Activated CD8-positive, alpha-beta memory T cell treated with anti-CD3 and anti-CD28 coated beads, Interleukin-2, amount 10 ng/mL, durations not matched to agents 7 days and 5 days (primary cell): ENCODE measurements at places on chromosomes 1 and 21. TPM values are rescaled to one million over a fixed set of nuclear protein-coding genes. Genes with fewer than 3 reads are reported as not detected.

GRCh38 chr1:211349741-211350140 is 23.1 kb downstream of the TRAF5 start:
- DNase-seq, result no peak

GRCh38 chr1:214377485-214377884 is 96.5 kb downstream of the SMYD2 start:
- DNase-seq, result no peak

Gene UMODL1
- total RNA-seq, result not detected

Gene MAGI3
- 6.5 TPM for total RNA-seq

DNA sequence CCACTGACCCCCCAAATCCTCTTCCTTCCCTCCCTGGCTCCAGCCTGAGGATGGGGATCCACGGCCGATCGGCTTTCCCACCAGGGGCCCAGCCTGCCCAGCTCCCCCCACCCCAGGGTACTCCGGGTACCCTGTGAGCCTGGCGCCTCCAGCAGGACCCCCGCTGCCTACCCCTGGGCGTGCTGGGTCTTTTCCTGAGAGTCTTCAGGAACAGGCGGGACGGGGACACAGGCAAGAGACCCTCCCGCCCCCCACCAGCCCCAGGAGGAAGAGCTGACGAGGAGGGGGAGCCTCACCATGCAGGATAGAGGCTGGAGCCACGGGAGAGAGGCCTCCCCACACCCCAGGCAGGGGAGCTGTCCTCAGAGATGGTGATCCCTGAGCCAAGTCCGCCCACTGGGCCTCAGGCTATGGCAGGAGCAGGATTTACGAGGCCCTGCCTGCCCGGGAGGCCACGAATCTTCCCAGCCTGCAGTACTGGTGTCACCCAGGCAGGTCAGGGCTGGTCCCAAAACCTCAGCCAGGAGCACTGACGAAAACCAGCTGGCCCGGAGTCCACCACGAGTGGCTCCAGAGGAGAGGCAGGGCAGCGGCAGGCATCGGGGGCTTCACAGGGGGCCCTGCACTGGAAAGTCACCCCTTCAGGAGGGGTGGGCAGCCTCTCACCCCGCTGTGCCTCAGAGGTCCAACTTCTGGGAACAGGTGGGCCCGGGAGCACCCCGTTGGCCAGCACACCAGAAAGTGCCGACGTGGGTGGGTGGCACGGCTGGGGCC is 58.0 kb downstream of the MEGF6 start:
- no peak for DNase-seq

Gene NBPF4
- total RNA-seq, result not detected

GRCh38 chr1:154955039-154955717 is 721 bp downstream of the PBXIP1 start:
- DNase-seq, result peak; percentile 97

DNA sequence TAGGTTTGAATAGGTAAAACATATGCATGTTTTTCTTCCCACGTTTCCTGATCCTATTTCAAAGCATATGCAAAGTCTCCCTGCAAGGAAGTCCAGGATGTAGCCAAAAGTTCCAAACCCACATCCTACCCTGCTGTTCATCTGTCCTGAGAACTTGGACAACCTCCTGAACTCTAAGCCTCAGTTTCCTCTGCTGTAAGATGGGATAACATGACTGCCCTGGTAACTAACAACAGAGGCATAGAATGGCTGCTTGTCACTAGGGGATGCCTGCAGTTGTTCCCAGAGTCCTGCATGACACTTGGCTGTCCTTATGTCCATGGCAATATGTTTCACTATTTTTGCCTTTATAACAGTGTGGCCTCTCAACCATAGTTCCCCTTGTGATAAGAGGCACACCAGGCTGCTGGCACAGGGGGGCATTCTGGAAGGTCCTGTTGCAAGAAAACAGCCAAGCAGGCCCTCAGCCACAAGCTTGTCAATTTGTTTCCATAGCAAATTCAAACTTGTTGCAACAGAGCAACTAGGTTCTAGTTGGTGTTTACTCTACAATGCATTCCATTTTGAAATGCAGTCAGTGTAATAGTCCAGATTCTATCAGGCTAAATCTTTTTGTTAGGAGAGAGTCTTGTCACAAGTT is 1.5 kb upstream of the HDGF start:
- no peak for DNase-seq

DNA sequence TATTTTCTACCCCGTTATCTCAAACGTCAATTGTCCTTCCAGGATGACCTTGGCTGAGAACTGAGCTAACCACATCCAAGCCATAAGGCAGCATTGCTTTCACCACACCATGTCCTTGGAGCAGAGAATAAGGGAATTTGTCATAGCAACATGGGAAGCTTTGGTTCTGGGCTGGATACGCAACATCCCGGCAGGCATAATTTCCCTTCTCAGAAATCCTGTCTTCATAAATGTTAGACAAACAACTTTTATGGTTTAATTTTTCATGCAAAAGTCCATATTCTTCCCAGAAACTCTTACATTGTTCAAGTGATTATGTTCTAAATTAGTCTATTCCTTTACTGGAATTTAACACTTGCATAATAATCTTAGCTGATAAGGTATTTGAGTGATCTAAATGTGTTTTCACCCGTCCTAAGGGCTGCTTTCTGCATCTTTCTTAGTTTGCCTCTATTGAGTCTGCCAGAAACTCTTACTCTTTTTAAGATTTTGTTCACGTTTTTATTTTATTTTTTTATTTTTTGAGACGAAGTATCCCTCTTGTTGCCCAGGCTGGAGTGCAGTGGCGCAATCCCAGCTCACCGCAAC is 51.8 kb downstream of the KCNJ15 start:
- no peak for DNase-seq

DNA sequence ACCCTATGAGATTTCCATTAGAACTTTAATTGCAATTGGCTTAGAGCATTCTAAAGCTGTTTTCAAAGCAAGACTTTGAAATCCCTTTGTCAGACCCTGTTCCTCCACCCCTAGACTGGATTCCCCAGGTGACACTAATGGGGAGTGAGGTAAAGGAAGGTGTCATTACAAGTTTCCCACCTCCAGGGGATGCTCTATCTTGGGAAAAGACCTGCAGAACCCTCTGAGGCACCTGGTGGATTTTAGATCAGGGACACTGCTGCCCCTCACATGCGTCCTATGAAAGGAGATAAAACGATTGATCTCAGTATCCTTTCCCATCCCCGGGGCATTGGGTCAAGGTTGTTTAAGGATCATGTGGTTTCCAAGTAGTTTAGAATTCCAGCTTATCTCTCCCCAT is 80.3 kb upstream of the RGS4 start:
- DNase-seq, result no peak

Gene SPRR2A
- not detected for total RNA-seq

GRCh38 chr1:114278911-114279310 is 125.2 kb upstream of the SYT6 start:
- DNase-seq, result no peak

Gene PRAMEF10
- not detected for total RNA-seq

GRCh38 chr21:35737449-35737848 is 322.9 kb downstream of the SETD4 start:
- DNase-seq, result no peak

Gene FAM72C
- total RNA-seq, result 15.3 TPM

Gene SYCP1
- not detected for total RNA-seq

DNA sequence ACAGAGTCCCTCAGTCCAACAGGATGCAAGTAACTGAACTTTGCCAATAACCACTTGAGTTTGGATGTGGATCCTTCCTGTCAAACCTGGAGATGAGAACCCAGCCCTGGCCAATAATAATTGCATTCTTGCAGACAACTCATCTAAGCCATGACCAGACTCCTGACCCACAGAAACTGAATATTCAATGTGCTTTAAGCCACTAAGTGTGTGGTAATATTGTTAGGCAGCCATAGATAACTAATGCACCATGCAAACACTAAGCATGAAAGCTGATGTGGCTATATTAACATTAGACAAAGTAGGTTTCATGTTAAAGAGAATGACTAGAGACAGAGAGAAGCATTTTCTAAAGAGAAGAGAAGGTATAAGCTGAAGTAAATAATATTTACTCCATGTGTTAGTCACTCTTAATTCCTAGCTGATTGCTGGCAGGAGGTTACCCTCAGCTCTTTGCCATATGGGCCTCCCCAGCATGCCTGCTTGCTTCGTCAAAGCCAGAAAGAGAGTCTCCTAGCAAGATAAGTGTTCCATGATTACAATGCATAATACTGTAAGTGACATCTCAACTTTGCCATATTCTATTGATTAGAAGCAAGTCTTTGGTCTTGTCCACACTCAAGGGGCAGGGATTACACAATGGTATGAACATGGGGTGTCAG is 276.4 kb upstream of the PLXNA2 start:
- no peak for DNase-seq

DNA sequence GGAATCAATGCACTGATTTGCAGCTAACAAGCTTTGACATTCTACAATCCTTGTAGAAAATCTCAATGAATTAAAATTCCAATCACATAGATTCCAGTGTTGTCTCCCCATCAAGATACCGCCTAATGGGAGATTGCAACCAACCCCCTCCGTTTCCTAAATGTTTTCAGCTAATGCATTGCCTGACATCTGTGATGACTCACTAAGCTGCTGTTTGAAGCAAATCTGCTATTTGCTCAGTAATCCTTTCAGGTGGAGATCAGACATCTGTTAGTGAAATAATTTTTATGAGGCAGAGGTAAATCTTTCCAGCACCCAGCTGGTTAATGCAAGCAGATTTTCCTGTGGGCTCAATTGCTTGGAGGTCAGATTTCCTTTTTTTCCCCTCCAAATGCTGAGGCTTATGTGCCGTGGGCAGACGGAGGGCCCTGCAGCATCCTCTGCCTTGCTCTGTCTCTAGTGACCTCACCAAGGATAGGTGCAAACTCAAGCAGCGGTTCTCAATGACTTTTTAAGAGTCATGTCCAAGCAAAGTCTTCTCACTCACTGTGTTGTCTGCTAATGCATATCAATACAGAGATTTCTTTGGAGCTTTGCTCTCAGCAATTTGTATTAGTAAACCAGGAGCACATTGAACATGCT is 91.1 kb upstream of the RAB3GAP2 start:
- DNase-seq, result no peak

GRCh38 chr1:81505831-81506230 is 294.9 kb upstream of the ADGRL2 start:
- DNase-seq, result no peak

DNA sequence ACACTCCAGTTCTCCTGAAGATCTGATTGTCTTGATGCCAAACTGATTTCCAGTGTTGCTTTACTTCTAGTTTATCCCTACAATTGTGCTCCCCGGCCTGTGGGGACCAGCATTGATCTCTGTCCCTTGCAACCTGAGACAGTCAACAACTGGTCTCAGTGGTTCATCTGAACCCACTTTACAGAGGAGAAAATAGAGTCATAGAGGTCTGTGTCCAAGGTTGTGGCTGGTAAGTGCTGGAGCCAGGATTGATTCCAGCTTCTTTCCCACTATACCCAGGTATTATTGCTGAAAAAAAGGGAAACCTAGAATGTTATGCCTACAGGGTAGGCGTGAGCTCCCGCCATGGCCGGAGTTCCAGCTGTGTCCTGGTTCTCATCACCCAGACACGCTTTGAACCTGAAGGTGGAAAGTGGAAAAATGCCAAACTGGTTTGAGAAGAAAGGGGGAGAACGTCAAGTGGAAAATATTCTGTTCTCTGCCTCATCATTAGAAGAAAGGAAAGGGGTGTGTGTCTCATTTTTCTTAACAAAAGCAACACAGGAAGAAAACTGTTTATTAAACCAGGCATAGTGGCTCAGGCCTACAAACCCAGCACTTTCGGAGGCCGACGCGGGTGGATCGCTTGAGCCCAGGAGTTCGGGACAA is 60.7 kb upstream of the ITPKB start:
- DNase-seq, result no peak

DNA sequence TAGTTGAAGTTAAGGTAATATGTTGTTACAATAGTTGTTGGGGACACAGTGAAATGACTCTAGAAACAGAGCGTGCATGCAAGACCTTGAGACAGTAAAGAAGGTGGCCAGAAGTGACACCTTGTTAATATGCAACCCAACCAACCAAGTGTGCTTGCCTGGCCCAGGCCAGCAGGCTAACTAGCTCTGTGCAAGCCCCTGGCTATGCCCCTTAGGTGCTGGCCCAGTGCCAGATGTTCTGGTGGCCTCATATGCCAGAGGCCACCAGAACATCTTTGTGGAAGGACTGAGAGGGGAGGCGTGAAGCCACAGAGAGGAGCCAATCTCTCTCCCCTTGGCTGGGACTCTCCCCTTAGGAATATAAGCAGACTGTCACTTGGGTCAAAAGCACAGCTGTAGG is 111.2 kb upstream of the JUN start:
- DNase-seq, result no peak

DNA sequence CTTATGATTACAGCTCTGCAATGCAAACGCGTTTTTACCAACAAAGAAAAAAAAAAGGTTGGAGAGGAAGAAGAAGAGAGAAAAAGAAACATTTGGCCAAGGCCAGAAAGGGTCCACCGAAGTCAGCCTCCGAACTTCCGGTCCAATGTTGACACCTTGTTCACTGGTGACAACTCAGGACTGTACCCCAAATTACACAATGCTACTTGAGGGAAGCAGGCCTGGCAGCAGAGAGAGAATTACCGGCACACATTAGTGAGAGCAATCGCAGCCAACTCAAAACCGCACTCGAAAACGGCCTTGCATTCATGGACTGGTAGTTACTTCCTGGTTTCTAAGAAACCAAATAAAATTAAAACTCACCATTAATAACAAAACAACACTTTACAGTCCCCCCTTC is 652.5 kb downstream of the KIF26B start:
- peak; percentile 43 for DNase-seq

GRCh38 chr21:18529254-18529653 is 125.7 kb upstream of the TMPRSS15 start:
- DNase-seq, result no peak
